ENCODE measurements at places on chromosomes 4 and X. TPM values are rescaled to one million over a fixed set of nuclear protein-coding genes. Genes with fewer than 3 reads are reported as not detected.

DNA sequence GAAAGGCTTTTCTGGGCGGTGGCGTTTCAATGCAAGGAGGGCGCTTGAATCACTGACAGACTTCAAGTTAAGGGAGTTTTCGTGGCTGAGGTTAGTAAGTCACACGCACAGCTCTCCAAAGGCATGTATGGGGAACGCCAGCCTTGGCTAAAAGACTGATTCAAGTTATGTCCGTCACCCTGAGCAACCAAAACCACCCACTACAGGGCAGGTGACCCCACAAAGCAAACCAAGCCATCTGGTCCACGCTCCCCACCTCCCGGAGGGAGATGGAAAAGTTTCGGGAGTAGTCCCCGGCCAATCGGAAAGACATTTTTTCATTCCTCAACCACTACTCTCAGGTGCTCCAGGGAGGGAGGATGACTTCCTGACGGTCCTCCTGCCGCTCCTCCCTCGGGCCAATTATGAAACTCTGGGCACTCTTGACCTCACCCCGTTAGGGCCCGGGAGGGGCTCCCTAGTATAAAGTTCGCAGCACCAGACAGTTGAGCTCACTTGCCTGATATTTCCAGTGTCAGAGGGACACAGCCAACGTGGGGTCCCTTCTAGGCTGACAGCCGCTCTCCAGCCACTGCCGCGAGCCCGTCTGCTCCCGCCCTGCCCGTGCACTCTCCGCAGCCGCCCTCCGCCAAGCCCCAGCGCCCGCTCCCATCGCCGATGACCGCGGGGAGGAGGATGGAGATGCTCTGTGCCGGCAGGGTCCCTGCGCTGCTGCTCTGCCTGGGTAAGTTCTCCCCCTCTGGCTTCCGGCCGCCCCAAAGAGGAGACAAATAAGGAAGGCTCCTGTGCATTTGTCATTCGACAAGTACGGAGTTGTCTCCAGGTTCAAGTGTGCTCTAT, at the start of gene EREG:
Gene EREG, plus strand, starts transcription at position 494 of the 840 bp plus-strand sequence. Its CDS starts 164 bp downstream, at position 658.
- no peak for DNase-seq

SCD5 gene
- total RNA-seq, result 41.1 TPM

DNA sequence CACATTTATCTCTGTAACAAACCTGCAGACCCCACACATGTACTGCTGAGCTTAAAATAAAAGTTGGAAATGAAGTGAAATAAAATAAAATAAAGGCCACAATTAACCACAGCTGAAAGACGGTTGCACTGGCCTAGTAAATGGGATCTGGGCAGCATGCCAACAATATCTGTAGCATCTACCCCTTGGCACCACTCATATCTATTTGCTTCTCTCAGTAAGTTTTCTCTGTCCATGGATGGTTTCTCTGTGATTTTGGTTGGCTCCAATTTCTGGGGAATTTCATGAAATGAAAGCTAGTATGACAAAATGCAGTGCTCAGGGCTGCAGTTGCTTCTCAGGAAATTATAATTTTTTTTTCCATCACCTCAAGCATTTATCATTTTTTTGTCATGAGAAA, 172.0 kb upstream of the IL15 start:
- no peak for DNase-seq

WDR17 gene
- 2.2 TPM for total RNA-seq

DNA sequence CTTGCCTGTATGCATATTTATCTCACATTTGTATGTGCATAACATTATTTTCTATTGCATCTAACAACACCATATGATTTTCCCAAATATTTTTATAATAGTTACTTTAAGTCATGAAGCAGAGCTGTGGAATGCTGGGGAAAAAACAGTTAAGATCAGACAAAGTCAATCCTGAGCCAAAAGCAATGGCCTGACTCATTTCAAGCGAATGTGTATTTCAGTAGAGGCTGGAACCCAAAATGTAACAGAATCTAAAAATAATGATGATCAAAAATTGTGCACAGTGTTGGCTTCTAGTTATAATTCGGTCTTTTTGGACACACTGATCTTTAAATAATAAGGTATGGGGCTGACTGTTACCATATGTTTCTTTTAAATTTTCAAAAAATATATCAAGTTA, 516.2 kb upstream of the ADGRL3 start:
- DNase-seq, result no peak

ATP2B3 gene
- not detected for total RNA-seq

GRCh38 chr4:87971866-87972265, 3.6 kb upstream of the SPP1 start:
- no peak for DNase-seq

RHOH gene
- not detected for total RNA-seq

GRCh38 chrX:67780694-67781109, 236.9 kb downstream of the AR start:
- peak; percentile 11 for DNase-seq

TRIM2 gene
- total RNA-seq, result 56.0 TPM

LONRF3 gene
- total RNA-seq, result 6.3 TPM

GLRA3 gene
- 0.39 TPM for total RNA-seq

DNA sequence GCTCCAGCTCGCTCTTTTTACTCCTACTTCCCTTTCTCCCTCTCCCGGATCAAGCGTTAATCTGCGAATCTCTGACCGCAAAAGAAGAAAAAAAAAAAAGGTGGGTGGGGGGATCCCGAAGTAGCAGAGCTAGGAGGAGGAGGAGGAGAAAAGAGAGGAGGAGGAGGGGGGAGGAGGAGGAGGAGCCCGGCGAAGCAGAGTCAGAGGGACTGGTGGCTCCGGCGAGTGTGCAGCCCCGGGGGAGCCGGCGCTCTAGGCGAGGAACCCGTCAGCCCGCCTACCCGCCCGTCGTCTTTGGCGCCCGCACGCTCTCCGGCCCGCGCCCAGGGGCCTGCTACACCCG, at the start of gene NHSL2:
Gene NHSL2, plus strand, starts transcription at position 203 of the 343 bp plus-strand sequence.
- no peak for DNase-seq

DNA sequence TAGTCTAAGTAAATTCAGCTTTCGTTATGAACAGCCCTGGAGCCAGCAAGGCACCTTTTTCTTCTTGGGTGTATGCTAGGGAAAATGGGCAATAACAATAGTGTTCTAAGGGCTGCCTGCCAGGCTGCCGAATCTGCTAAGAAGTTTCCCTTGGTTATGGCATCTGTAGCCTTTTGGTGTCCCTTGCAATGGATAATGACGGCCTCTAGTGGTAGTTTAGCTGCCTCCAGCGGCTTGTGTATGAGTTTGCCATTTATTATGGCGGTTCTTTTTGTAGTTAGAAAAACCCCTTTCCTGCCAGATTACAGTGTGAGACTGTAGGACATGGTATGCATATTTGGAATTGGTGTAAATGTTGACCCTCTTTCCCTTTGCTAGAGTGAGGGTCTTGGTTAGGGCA, 78.9 kb upstream of the SPIN4 start:
- no peak for DNase-seq

DNA sequence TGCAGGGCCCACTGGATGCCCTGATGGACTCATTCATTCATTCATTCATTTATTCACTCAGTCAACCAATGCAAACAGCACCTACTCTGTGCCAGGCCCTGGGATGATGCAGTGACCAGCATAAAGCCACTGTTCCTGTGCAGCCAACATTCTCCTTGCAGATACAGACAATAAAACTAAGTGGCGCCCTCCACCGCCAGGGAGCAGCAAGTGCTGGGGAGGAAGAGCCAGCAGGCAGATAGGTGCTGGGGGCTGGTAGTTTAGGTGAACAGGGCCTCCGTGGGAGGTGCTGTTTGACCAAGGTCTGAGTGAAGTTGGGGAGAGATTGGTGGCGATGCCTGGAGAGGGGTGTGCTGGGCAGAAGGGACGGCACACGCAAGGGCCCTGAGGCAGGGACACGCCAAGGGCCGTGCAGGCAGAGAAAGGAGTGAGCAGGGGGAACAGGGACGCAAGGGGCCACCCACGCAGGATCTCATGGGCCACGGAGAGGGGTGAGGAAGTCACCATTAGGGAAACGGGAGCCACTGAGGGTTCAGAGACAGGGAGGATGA, 65.5 kb downstream of the WFS1 start:
- DNase-seq, result no peak

GRCh38 chr4:28267166-28267565, 1406.5 kb downstream of the STIM2 start:
- DNase-seq, result no peak

DNA sequence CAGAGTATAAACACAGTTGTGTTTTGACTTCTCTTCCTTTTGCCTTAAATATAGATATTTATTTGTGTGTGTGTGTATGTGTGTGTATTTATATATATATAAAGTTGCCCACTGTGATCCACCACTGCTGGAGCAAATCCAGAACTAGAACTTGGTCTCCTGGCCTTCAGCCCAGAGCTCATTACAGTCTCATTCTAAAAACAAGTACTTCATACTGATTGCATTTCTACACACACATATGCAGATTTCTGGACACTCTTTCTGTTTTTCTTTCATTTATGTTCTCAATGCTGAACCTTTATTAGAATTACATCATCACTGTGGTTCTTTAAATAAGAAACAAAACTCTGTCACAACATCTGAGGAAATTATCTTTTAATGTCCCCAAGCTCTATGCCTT, 381 bp downstream of the TXK start:
- no peak for DNase-seq

DNA sequence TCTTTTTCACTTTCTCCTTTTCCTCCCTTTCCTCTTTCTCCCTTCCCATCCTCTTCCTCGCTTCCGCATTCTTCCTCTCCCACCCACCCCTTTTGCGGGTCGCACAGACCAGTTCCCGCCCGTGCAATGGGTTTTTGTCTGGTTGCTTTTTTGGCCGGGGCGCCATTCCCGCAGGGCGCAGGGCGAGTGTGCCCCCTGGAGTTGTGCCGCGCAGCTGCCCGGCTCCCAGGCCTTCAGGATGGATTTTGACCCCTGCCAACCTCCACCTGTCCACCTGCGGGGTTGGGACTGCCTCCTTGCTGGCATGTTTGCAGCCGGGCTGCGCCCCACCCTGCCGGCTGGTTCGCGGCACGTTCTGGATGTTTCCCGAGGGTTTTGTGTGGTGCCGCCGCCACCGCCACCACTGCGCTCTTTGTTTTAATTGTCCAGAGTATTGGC, 578 bp upstream of the SEL1L3 start:
- DNase-seq, result peak; percentile 21

LINC00632 gene
- 0.46 TPM for total RNA-seq

All from PC-9 (cell line).